ENCODE measurements at places on chromosomes 7 and 10. TPM values are rescaled to one million over a fixed set of nuclear protein-coding genes. Genes with fewer than 3 reads are reported as not detected.

DNA sequence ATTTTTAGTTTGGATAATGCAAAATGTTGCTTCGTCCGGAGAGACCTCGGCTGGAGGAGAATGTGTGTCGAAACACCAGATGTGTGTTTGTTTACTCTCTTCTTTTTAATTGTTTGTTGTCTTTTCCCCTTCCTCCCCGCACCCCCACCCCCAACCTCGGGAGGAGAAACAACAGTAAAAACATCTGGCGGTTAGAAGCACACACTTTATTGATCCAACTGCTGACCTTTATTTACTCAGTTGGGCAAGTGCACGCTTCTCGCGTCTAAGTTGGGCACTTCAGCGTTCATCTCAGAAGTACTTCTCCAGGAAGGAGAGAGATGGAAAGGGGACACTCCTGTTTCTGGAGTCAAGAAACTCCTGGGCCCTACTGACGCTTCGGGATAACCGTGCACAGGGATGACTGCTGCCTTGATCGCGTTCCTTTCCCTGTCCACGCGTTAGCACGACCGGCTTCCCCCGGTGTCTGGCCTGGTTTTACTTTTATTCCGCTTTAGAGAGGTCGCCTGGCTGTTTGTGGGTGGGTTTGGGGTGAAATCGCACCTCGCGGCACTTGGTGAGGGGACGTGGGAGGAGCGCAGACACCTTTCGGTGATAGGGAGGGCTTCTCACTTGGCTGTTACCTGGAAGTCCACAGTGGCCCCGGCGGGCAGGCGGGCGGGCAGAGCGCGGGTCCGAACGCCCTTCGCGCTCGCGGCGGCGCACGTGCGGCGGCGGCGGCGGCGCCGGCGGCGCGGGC is 168.3 kb upstream of the PPP1R3A start:
- peak overlapping the region; percentile 80 for H3K4me3 ChIP-seq
- no peaks in the 10 kb centered on the region for H3K36me3 ChIP-seq
- H3K27ac ChIP-seq: no peak overlapping the region
- peaks cover 4% of the 10 kb centered on the region for H3K4me1 ChIP-seq
- no peaks in the 10 kb centered on the region for H3K27me3 ChIP-seq

DNA sequence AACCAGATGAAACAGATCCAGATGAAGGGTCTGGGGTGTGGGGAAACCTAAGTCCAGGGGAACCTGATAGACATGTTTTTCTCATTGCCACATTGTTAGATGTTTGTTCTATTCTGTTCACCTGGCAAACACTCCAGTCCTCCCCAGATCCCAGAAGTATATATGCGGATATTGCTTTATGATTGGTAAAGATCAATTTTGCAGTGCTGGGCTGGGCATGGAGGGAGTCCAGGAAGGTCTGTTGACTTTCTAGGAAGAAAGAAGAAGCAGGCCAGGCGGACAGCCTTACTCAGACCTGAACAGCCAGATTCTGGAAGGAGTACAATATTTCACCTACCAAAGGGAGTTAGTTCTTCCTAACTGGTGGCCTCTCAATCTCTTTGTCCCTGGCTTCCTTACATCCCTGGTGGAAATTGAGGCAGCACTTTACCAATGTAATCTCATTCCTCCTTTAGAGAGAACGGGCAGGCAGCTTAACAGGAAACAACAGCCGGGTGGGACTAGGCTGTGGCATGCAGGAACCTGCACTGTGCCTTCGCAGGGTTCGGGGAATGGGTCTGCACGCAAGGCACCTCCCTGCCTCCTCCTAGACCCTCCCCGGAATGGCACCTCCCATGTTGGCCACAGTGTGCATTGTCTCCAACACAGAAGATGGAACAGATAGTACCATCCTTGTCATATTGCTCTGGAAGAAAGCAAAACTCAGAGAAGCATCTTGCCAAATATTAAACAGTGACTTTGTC is 930 bp downstream of the GIMAP6 start:
- H3K4me3 ChIP-seq: no peak overlapping the region
- H3K27ac ChIP-seq: no peak overlapping the region
- DNase-seq: no peak
- H3K27me3 ChIP-seq: no peaks in the 10 kb centered on the region
- H3K4me1 ChIP-seq: no peaks in the 10 kb centered on the region
- no peaks in the 10 kb centered on the region for H3K36me3 ChIP-seq

- no peaks in the 10 kb centered on the region for H3K27me3 ChIP-seq
- DNase-seq: no peak
- no peak overlapping the region for H3K27ac ChIP-seq
- no peaks in the 10 kb centered on the region for H3K36me3 ChIP-seq
- no peak overlapping the region for H3K4me3 ChIP-seq
These were observed 779 bp downstream of the C1QL3 start for GRCh38 chr10:16520900-16521299.

- no peaks in the 10 kb centered on the region for H3K27me3 ChIP-seq
- H3K4me3 ChIP-seq: no peak overlapping the region
- no peaks in the 10 kb centered on the region for H3K4me1 ChIP-seq
These were observed 956.9 kb upstream of the ZNF722 start for GRCh38 chr7:63041786-63042185.

DNA sequence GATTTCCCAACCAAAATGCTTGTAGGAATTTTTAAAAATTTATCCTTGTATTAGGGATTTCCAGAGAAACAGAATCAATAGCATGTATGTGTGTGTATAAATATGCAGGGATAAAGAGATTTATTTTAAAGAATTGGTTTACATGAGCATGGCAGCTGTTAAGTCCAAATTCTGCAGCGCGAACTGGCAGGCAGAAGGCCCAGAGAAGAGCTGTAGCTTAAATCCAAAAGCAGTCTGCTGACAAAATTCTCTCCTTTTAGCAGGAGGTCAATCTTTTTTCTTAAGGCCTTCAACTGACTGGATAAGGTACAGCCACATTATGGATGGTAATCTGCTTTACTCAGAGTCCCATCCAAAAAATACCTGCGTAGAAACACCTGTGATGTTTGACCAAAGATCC is 42.0 kb downstream of the PRR15 start:
- H3K36me3 ChIP-seq: no peaks in the 10 kb centered on the region
- H3K4me3 ChIP-seq: no peak overlapping the region
- no peaks in the 10 kb centered on the region for H3K27me3 ChIP-seq

- H3K4me1 ChIP-seq: no peaks in the 10 kb centered on the region
- no peak overlapping the region for H3K4me3 ChIP-seq
- H3K27ac ChIP-seq: no peak overlapping the region
- no peak for DNase-seq
- no peaks in the 10 kb centered on the region for H3K27me3 ChIP-seq
These were observed 16.0 kb upstream of the ZNF33B start for GRCh38 chr10:42654419-42654818.

- peaks cover 10% of the 10 kb centered on the region for H3K4me1 ChIP-seq
- peak; percentile 56 for DNase-seq
- H3K27me3 ChIP-seq: no peaks in the 10 kb centered on the region
- H3K36me3 ChIP-seq: no peaks in the 10 kb centered on the region
- no peak overlapping the region for H3K27ac ChIP-seq
These were observed 109.4 kb downstream of the ABLIM1 start for GRCh38 chr10:114548662-114549061.

DNA sequence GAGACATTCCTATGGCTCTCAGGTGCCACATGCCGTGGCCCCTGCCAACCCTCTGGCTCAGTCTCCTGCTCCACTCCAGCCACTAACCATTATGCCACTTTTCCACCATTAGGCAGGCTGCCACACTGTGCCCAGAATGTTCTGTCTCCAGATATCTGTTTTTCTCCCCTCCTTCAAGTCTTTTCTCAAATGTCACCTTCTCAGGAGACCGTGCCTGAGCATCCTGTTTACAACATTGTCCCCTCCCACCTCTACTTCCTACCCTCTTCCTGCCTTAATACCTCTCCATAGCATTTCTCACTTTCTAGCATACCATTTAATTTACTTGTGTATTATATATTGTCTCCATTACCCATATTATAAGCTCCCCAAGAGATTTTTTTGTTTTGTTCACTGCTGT is 162.5 kb upstream of the LYZL2 start:
- no peak for DNase-seq
- H3K27ac ChIP-seq: no peak overlapping the region
- H3K4me1 ChIP-seq: no peaks in the 10 kb centered on the region
- no peak overlapping the region for H3K4me3 ChIP-seq
- H3K36me3 ChIP-seq: no peaks in the 10 kb centered on the region

DNA sequence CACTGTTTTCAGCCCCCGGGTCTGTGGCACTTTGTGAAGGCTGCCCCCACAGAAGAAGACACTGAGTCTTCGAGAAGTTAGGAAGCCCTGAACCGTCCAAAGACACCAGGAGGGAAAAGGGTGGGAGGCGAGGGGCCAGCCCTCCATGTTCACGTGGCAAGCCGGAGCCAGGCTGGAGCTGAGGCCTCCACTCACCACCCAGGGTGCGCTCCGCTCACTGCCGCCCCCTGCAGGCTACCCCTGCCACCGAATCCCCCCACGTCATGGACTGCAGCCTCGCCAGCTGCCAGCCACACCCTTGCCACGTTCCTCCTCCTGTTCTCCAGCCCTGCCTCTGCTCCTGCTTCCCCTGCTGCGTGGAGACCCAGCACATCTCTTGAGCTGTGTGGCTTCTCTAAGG is 59.0 kb upstream of the EN2 start:
- H3K4me1 ChIP-seq: peaks cover 4% of the 10 kb centered on the region
- no peak overlapping the region for H3K27ac ChIP-seq
- H3K36me3 ChIP-seq: no peaks in the 10 kb centered on the region
- H3K27me3 ChIP-seq: no peaks in the 10 kb centered on the region

- H3K27me3 ChIP-seq: peaks cover 64% of the 10 kb centered on the region
- no peak overlapping the region for H3K4me3 ChIP-seq
- H3K27ac ChIP-seq: no peak overlapping the region
- no peak for DNase-seq
- H3K4me1 ChIP-seq: no peaks in the 10 kb centered on the region
- no peaks in the 10 kb centered on the region for H3K36me3 ChIP-seq
These were observed 137.3 kb downstream of the PLXNA4 start for GRCh38 chr7:132438926-132439325.

DNA sequence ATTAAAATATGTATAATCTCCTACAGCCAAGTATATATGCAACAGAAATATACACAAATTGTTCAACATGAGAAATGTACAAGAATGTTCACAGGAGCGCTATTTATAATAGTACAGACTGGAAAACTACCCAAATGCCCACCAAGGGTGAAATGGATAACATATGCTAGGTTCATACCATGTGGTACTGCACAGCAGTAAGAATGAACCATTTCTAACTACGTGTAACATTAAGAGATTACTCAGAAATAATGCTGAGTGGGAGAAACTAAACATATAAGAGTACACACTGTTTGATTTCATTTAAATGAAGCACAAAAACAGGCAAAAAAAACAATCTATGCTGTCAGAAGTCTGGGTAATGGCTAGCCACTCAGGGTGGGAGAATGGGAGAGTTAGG is 45.8 kb downstream of the RNLS start:
- H3K27me3 ChIP-seq: no peaks in the 10 kb centered on the region
- DNase-seq: no peak
- no peaks in the 10 kb centered on the region for H3K4me1 ChIP-seq
- H3K4me3 ChIP-seq: no peak overlapping the region
- H3K27ac ChIP-seq: no peak overlapping the region
- no peaks in the 10 kb centered on the region for H3K36me3 ChIP-seq

GRCh38 chr7:133275446-133276095 is 22.7 kb downstream of the EXOC4 start:
- no peak overlapping the region for H3K27ac ChIP-seq
- no peak overlapping the region for H3K4me3 ChIP-seq
- no peaks in the 10 kb centered on the region for H3K4me1 ChIP-seq
- no peaks in the 10 kb centered on the region for H3K27me3 ChIP-seq

Gene TOMM7
- total RNA-seq: 325 TPM

Gene LIPK
- total RNA-seq: not detected
